Pancreas (tissue), 10 donors: ENCODE measurements at places on chromosomes 3 and 15. TPM values are rescaled to one million over a fixed set of nuclear protein-coding genes. Genes with fewer than 3 reads are reported as not detected.

The PLSCR5 gene
- polyA plus RNA-seq, result not detected

The LRRC2 gene
- 0.46 TPM for polyA plus RNA-seq

- no peak overlapping the region for H3K27ac ChIP-seq
- peaks cover 7% of the 10 kb centered on the region for H3K4me1 ChIP-seq
- no peak for DNase-seq
- H3K4me3 ChIP-seq, result no peak overlapping the region
These were observed 240.6 kb upstream of the GOLIM4 start for GRCh38 chr3:168336276-168336675.

DNA sequence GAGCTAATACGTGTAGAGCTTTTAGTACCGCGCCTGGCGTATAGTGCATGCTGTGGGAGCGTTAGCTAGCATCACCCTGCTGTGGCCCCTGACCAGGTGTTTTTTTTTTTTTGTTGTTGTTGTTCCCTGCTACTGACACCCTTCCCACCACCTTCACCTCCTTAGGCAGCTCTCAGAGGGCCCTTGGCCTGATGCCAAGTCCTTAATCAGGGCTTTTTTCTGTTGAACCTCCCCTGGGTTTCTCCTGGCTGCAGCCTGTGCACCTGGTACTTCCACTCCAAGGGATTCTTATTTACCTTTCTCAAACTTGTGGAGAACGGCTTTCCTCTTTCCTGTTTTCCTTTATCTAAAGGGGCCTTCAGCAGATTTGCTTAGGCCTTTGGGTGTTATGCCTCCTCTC lies 53.3 kb downstream of the SLC7A14 start:
- H3K4me1 ChIP-seq, result no peaks in the 10 kb centered on the region
- H3K36me3 ChIP-seq, result no peaks in the 10 kb centered on the region
- no peak overlapping the region for H3K27ac ChIP-seq
- DNase-seq, result no peak
- H3K4me3 ChIP-seq, result no peak overlapping the region

GRCh38 chr3:63167113-63167512 lies 111.0 kb upstream of the SYNPR start:
- no peak overlapping the region for H3K27ac ChIP-seq
- H3K36me3 ChIP-seq, result no peaks in the 10 kb centered on the region
- no peak overlapping the region for H3K4me3 ChIP-seq
- H3K27me3 ChIP-seq, result no peaks in the 10 kb centered on the region

DNA sequence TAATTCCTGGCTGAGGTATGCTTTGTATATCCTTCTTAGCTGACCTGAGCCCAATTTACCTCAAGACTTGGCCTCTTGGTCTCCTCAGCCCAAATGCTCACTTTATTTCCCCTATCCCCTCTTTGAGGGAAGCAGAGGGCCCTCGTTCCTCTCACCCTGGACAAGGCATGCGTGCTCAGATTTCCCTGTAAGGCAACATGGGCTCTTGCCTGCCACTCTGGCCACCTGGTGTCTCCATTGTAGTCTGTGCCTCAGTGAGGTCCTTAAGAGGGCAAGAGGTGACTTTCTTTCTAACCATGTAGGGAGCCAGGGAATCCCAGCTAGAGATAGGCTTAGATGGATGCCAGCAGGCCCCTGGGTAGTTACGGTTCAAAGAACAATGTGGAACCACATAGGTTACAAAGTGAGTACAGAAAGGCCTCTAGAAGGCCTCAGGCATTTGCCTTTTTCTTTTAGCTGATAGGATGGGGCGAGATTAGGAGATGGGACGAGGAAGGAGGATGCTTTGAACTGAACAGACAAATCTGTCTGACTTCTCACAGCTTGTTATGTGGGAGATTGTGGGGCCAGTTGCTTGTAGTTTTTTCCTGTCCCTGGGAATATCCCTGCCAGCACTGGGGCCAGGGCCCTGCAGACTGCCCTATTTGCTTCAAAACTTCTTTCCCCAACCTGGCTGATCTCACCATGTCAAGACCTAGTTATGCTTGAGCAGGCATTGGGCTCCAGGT lies 1.1 kb upstream of the INTS14 start:
- H3K27ac ChIP-seq, result peak overlapping the region; percentile 92
- no peaks in the 10 kb centered on the region for H3K36me3 ChIP-seq
- H3K4me1 ChIP-seq, result peaks cover 6% of the 10 kb centered on the region
- DNase-seq, result no peak
